ENCODE measurements at places on chromosomes 13 and 19. TPM values are rescaled to one million over a fixed set of nuclear protein-coding genes. Genes with fewer than 3 reads are reported as not detected.

DNA sequence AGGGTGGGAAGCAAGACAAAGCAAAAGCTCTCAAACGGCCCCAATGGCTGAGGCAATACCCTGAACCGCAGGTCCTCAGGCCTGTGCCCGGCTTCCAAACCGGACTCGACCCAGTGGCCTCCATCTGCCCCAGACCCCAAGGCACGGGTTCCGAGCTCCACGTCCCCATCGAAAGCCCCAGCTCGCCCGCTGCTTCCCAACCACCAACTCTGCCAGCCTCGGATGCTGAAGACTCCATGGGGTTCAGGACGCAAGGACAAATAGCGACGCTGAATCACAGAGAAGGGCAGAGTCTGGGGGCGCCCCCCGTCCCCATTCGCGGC, 559 bp downstream of the POLR2E start:
- peaks cover 15% of the 10 kb centered on the region for H3K36me3 ChIP-seq
- peak overlapping the region; percentile 86 for H3K4me3 ChIP-seq
- peak overlapping the region; percentile 95 for H3K27ac ChIP-seq

DNA sequence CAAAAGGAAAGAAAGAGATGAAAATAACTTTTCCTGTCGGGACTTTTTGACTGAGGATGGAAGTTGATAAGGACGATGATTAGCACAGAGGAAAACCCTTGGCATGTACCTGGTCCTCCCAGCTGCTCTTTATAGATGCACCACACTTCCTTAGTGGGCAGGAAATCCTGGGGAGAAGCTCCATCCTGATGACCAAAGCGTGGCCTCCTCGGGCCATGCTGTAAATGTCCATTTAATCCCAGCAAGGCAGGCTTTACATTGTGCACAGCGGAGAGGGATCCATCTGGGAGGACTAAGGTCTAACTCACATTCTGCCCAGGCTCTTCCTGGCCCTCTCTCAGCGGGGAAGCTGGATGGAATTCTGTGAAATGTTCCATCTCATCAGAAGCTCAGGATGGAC, 113.5 kb downstream of the COL4A2 start:
- H3K4me3 ChIP-seq: no peak overlapping the region
- H3K27ac ChIP-seq: no peak overlapping the region
- H3K36me3 ChIP-seq: no peaks in the 10 kb centered on the region
- H3K27me3 ChIP-seq: peaks cover 86% of the 10 kb centered on the region
- no peak for DNase-seq

DNA sequence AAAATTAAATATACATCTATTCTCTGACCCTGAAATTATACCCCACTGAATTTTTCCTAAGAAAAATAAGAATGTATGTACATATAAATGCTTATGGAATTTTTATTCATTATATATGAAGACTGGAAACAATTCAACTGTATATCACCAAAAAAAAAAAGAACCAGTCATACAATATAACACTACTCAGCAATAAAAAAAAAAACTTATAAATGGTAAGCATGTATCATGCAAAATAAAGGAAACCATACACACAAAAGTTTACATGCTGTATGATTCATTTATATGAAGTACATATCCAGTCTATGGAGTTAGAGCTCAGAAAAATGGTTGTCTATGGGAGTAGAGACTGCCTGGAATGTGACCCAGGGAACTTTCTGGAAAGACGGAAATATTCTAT, 199.4 kb upstream of the MIR17HG start:
- no peaks in the 10 kb centered on the region for H3K27me3 ChIP-seq
- H3K4me1 ChIP-seq: no peaks in the 10 kb centered on the region
- no peaks in the 10 kb centered on the region for H3K36me3 ChIP-seq
- no peak overlapping the region for H3K27ac ChIP-seq
- no peak overlapping the region for H3K4me3 ChIP-seq

GRCh38 chr19:7759156-7759555, 3.9 kb upstream of the CLEC4M start:
- H3K27me3 ChIP-seq: peaks cover 5% of the 10 kb centered on the region
- peaks cover 5% of the 10 kb centered on the region for H3K36me3 ChIP-seq
- no peaks in the 10 kb centered on the region for H3K4me1 ChIP-seq
- no peak overlapping the region for H3K27ac ChIP-seq
- H3K4me3 ChIP-seq: no peak overlapping the region

- no peak overlapping the region for H3K4me3 ChIP-seq
- no peak for DNase-seq
- H3K36me3 ChIP-seq: no peaks in the 10 kb centered on the region
- peaks cover 58% of the 10 kb centered on the region for H3K27me3 ChIP-seq
- peaks cover 11% of the 10 kb centered on the region for H3K4me1 ChIP-seq
- H3K27ac ChIP-seq: no peak overlapping the region
Observed at GRCh38 chr13:87675851-87676250, 4.7 kb downstream of the SLITRK5 start.

Gene CAMSAP3
- total RNA-seq: 0.50 TPM

- no peak overlapping the region for H3K4me3 ChIP-seq
- no peak for DNase-seq
- H3K27ac ChIP-seq: no peak overlapping the region
- no peaks in the 10 kb centered on the region for H3K4me1 ChIP-seq
Observed at GRCh38 chr13:29654384-29654783, 58.9 kb upstream of the SLC7A1 start.

- no peak overlapping the region for H3K4me3 ChIP-seq
- H3K4me1 ChIP-seq: peaks cover 2% of the 10 kb centered on the region
- peaks cover 5% of the 10 kb centered on the region for H3K36me3 ChIP-seq
- H3K27ac ChIP-seq: no peak overlapping the region
- no peak for DNase-seq
- no peaks in the 10 kb centered on the region for H3K27me3 ChIP-seq
Observed at GRCh38 chr19:55094456-55095259, 19.0 kb downstream of the EPS8L1 start.

Gene ZNF132
- 7.3 TPM for total RNA-seq

Gene TEX29
- total RNA-seq: 0.51 TPM

- no peaks in the 10 kb centered on the region for H3K36me3 ChIP-seq
- H3K4me1 ChIP-seq: peaks cover 2% of the 10 kb centered on the region
- no peak for DNase-seq
- no peak overlapping the region for H3K4me3 ChIP-seq
- no peaks in the 10 kb centered on the region for H3K27me3 ChIP-seq
- no peak overlapping the region for H3K27ac ChIP-seq
Observed at GRCh38 chr13:59360108-59360507, 803.6 kb downstream of the DIAPH3 start.

- H3K4me3 ChIP-seq: no peak overlapping the region
- no peaks in the 10 kb centered on the region for H3K36me3 ChIP-seq
- DNase-seq: no peak
- H3K27me3 ChIP-seq: no peaks in the 10 kb centered on the region
Observed at GRCh38 chr13:90307136-90307535, 1040.4 kb upstream of the MIR17HG start.

GRCh38 chr13:110676595-110677587, 29.0 kb downstream of the CARS2 start:
- no peaks in the 10 kb centered on the region for H3K27me3 ChIP-seq
- no peak overlapping the region for H3K4me3 ChIP-seq
- H3K4me1 ChIP-seq: peaks cover 10% of the 10 kb centered on the region

DNA sequence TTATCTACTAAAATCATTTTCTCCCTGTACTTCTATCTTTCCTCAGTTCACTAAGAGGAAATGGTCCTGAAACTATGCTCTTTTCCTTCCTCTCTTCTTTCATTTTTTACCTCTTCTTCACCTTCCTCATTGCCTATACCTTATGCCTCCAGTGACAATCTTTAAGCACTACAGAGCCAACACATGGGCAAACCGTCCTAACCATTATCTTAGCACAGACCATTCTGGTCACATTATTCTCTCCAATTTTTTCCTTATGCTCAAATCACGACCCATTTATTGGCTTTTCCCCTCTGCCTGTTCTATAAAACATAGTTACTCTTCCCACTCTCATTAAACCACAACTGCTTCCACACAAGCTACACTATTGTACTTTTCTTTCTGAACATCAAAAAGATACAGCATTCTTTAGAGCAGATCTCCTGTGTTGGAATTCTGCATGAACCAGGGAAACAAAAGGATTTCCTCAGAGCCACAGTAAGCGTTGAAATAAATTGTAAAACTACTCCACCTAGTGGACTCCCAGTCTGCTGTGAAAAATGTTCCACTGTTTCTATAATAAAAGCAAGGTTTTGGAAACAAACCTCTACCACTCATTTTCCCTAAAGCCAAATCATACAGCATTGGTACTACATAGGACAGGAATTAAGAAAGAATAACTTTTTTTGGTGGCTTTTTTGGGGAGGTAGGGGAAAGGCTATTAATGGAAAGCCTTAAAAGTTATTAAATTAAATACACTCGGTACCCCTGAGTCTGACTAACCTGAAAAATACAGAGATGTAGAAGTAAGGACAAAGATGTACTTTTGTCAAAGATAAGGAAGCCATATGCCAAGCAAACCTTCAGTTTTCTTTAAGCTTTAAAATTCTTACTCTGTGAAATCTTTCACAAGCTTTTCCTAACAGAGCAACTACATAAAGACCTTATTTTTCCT, 19.5 kb downstream of the NUFIP1 start:
- no peaks in the 10 kb centered on the region for H3K4me1 ChIP-seq
- no peak overlapping the region for H3K4me3 ChIP-seq

GRCh38 chr13:79320433-79320832, 85.6 kb downstream of the RBM26 start:
- H3K4me1 ChIP-seq: peaks cover 1% of the 10 kb centered on the region
- no peaks in the 10 kb centered on the region for H3K27me3 ChIP-seq
- H3K36me3 ChIP-seq: peaks cover 18% of the 10 kb centered on the region
- H3K4me3 ChIP-seq: no peak overlapping the region

GRCh38 chr13:67438465-67438864, 208.3 kb upstream of the PCDH9 start:
- DNase-seq: no peak
- H3K27me3 ChIP-seq: no peaks in the 10 kb centered on the region
- no peak overlapping the region for H3K4me3 ChIP-seq
- H3K36me3 ChIP-seq: no peaks in the 10 kb centered on the region
- no peak overlapping the region for H3K27ac ChIP-seq

- no peaks in the 10 kb centered on the region for H3K27me3 ChIP-seq
- no peaks in the 10 kb centered on the region for H3K36me3 ChIP-seq
- no peaks in the 10 kb centered on the region for H3K4me1 ChIP-seq
Observed at GRCh38 chr13:58324161-58324560, 692.6 kb downstream of the PCDH17 start.

- no peak for DNase-seq
- no peak overlapping the region for H3K4me3 ChIP-seq
- no peaks in the 10 kb centered on the region for H3K27me3 ChIP-seq
- no peaks in the 10 kb centered on the region for H3K4me1 ChIP-seq
Observed at GRCh38 chr19:2350656-2351055, 9.4 kb upstream of the TMPRSS9 start.

Gene ZNF726
- total RNA-seq: 20.3 TPM

Gene EHD2
- 0.22 TPM for total RNA-seq

GRCh38 chr13:27644302-27644701, 22.6 kb downstream of the POLR1D start:
- H3K4me3 ChIP-seq: no peak overlapping the region
- DNase-seq: no peak
- H3K36me3 ChIP-seq: peaks cover 44% of the 10 kb centered on the region
- peaks cover 7% of the 10 kb centered on the region for H3K4me1 ChIP-seq
- H3K27me3 ChIP-seq: no peaks in the 10 kb centered on the region

DNA sequence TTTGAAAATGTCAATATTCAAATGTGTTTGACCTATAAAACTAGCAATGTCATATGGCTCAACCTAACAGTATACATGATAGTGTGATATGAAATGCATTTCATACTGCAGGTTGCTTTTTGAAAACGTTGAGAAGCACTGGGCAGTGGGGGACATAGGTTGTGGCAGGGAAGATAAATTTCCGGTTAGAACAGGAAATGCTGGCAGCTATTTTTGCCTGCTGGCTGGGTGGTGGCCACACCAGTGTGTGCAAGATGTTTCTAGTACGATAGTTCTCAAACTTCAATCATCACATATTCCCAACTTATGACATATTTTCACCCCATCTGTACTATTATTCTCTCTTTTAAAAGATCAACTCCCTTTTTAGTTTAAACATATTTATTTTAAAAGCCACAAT, 17.2 kb downstream of the FXYD5 start:
- H3K4me1 ChIP-seq: peaks cover 28% of the 10 kb centered on the region
- DNase-seq: no peak
- peak overlapping the region; percentile 40 for H3K4me3 ChIP-seq
- H3K27ac ChIP-seq: peak overlapping the region; percentile 79
- no peaks in the 10 kb centered on the region for H3K27me3 ChIP-seq
- H3K36me3 ChIP-seq: peaks cover 54% of the 10 kb centered on the region

DNA sequence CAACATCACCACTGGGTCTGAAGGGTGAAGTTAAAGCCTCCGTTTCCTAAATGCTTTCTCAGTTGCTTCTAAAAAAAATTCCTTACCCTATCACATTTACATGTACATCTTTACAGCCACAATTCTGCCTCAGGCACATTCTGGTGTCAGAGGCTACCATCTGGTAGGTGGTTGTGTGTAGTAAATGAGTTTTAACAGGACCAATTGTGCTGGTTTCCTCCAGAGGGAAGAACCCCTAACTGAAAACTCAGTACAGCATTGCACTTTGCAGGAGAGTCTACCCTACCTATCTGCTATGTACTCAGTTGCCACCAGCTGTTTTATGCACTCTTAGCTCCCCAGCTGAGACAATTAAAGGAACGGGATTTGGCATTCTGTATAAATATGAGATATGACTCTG, 1576.5 kb downstream of the PCDH9 start:
- H3K27me3 ChIP-seq: no peaks in the 10 kb centered on the region
- no peaks in the 10 kb centered on the region for H3K4me1 ChIP-seq
- no peak for DNase-seq
- no peaks in the 10 kb centered on the region for H3K36me3 ChIP-seq
- no peak overlapping the region for H3K4me3 ChIP-seq
- no peak overlapping the region for H3K27ac ChIP-seq

GRCh38 chr13:49502954-49503353, 7.2 kb downstream of the PHF11 start:
- H3K4me1 ChIP-seq: peaks cover 31% of the 10 kb centered on the region
- no peak overlapping the region for H3K4me3 ChIP-seq
- DNase-seq: no peak

GRCh38 chr19:56839652-56840450, 675 bp downstream of the PEG3 start:
- H3K4me3 ChIP-seq: no peak overlapping the region
- peaks cover 4% of the 10 kb centered on the region for H3K4me1 ChIP-seq
- H3K27ac ChIP-seq: no peak overlapping the region
- peaks cover 6% of the 10 kb centered on the region for H3K27me3 ChIP-seq

DNA sequence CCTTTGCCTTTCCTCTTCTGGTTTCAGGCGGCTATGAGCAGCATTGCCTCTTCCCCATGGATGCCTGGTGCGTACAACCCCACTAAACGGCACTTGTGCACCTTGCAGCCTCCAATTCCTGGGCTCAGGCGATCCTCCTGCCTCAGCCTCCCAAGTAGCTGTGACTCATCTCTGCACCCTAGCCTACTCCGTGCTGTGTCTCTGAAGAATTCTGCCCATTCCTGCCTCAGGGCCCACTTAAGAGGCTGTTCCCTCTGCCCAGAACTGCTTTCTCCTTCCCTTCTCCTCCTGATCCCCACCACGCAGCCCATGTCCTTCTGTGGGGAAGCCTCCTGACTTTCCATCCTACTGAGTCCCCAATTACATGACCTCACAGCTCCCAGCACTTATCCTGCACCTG, 142.2 kb upstream of the ZNF507 start:
- peaks cover 4% of the 10 kb centered on the region for H3K27me3 ChIP-seq
- no peak overlapping the region for H3K27ac ChIP-seq
- no peak for DNase-seq
- H3K4me3 ChIP-seq: no peak overlapping the region
- H3K36me3 ChIP-seq: no peaks in the 10 kb centered on the region
- peaks cover 8% of the 10 kb centered on the region for H3K4me1 ChIP-seq
